ENCODE measurements at places on chromosomes 12 and 14.
A peak's percentile ranks its signal among the peaks of the same experiment; 100 is the strongest.

DNA sequence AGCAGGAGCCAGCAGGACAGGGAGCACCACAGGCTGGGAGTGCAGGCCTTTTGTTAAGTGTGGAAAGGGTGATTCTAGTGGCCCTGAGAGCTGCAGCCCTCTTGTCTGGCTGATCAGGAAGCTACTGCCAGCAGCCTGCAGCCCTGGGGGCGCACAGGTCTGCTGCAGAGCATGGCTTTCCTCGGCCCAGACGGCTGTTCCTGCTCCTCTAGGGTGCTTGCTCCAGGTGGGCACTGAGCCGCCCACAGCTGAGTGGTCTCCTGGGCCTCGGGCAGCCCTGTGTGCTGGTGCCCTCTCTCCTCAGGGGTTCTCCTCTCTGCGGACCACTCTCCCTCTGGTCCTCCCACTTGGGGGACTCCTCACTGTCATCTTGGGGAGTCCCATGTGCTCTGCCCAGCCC, 18.9 kb downstream of the CCDC88C start:
- DNase-seq, result no peak

DNA sequence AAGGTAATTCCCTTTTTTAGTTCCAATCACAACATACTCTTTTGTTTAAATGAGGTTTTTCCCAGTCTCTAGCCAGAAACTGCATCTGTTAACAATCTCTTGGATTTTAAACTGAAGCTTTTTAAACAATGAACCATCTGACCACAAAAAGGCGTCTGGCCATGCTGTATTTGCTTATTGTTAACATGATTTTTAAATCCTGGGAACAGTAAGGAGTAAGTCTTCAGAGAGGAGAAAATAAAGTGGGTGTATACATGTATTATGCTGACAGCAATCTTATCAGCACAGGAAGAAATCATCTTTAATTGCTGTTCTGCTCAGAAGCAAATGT, 106.2 kb downstream of the DAAM1 start:
- no peak for DNase-seq

DNA sequence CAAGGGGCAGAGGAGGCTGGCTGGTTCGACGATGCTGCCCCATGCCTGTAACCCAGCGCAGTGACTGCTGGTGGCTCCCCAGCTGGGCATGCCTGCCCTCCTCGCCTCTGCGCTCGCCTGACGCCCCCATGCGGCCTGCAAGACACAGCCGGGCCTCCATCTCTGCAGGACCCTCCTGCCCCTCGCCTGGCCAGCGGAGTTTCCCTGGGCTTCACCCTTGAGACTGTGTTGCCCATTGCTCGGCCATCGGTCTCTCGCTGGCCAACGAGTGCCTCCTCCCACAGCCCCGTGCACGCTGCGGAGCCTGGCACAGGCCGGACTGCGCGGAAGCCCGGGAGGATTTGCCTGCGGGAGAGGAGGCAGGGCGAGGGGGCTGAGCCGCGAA, 17.6 kb downstream of the ASPG start:
- DNase-seq, result no peak

DNA sequence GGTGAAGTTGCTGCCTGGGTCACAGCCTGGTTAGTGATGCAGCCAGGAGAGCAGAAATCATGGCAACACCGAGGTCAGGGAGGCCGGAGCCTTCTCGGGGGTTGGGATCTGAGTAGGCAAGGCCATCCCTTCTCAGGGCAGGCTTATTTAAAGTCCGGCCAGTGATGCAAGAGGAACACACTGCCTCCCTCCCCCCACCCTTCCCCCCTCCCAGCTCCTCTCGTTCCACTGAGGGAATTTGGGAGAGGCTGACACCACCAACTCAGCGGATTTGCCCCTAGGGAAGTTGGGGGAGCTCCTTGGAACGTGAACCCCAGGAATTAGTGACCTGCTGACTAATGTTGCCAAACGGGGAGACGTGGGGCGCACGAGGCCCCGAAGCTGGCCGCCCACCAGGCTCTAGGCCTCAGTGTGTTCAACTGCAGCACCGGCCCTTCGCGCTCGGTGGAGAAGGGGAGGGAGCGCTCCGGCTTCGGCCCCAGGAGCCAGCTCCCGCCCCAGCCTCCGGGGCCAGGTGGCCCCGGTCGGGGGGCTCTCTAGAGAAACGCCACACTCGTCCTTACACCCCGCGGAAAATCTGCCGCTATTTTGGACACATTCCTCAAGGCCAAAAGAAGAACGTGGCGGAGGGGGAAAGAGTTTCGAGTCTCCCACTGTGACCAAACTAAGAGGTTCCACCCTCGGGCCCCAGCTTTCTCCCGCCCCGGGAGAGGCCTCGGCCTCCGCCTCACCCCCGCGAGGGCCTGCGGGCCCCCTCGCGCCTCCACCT, 1.6 kb downstream of the CTDSP2 start:
- peak; percentile 32 for DNase-seq

Measured in stimulated activated naive CD4-positive, alpha-beta T cell treated with Interleukin-2 at 50 U/mL for 16 hours (primary cell).